ENCODE measurements at places on chromosomes 5 and 9. TPM values are rescaled to one million over a fixed set of nuclear protein-coding genes. Genes with fewer than 3 reads are reported as not detected.

DNA sequence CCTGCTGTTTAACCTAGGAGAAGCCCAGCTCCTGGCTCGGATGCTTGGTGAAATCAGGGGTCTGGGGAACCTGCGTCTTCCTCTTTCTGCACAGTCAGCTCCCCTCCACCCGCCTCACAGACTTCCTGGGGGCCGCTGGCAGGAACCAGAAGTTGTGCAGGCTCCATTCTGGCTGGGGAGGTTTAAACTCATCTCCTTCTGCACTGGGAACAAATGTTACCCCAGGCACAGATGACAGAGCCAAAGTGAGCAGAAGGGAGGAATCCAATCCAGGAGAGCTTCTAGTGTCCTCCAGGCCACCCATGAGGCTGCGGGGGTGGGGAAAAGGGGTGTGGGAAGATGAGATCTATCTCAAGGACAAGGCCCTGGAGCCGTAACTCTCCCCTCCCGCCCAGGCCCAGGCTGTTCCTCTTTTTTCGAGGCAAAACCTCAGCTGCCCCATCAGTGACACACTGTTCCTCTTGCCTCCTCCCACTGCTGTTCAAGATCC, 31.2 kb downstream of the KCNMB1 start:
- DNase-seq, result peak; percentile 50

Gene SPACA9
- 5.5 TPM for total RNA-seq

GRCh38 chr5:157292599-157292998, 26.7 kb downstream of the CYFIP2 start:
- no peak for DNase-seq

GRCh38 chr5:19880859-19881436, 107.1 kb downstream of the CDH18 start:
- no peak for DNase-seq

Gene ORM1
- total RNA-seq, result 0.37 TPM

DNA sequence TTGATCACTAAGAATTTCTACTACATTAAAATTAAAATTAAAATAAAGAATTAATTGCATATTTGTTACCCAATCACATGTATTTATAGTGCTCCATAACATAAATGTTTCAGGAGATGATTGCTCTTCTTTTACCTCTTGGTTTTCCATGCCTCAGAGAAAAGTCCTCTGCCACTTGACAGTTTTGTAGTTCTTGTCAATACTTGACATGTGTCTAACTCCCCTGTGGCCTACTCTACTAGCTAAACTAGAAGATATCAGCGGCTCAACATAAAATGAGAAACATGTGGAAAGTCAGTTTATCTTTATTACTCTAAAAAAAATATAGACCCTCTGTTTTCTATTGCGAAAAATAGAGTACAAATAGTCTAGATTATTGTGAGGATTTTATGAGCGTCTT, 650.6 kb upstream of the NUDT12 start:
- no peak for DNase-seq

Gene GABRA1
- not detected for total RNA-seq

Gene PGM5
- 245 TPM for total RNA-seq

Gene NPR3
- total RNA-seq, result 13.8 TPM

- no peak for DNase-seq
Observed at GRCh38 chr5:167967494-167968177, 323.8 kb upstream of the WWC1 start.

GRCh38 chr5:113266913-113267227, 167.9 kb downstream of the TSSK1B start:
- DNase-seq, result no peak

DNA sequence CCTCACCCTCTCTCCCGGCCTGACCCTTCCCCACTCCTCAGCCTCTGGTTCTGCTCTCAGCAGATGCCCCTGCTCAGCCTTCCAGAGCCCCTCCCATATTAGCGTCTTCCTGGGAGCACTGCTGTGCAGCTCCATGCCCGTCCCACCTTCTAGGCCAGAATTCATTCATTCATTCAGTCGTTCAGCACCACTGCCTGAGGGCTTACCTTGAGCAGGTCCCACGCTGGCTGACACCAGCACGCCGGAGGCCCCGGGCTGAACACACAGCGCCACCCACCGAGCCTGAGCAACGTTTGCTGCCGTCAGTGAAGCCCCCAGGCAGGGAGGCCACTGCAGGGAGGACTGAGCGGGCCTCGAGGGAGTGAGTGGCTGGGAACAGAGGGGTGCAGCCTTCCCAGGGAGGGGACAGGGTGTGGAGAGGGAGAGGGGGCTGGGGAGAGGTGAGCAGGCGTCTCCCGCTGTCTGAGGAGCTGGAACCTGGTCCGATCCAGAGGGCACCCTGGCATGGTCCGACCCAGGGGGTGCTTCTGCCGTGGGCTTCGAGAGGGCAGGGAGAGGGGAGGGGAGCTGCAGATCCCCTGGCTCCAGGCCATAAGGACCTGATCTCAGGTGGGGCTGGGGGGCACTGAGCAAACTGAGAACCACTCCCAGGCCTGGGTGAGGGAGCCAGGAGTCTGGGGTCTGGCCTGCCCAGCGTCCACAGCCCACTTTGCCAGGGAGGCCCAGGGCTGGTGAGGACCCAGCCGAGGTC, 98.8 kb upstream of the RAPGEF1 start:
- DNase-seq, result no peak

DNA sequence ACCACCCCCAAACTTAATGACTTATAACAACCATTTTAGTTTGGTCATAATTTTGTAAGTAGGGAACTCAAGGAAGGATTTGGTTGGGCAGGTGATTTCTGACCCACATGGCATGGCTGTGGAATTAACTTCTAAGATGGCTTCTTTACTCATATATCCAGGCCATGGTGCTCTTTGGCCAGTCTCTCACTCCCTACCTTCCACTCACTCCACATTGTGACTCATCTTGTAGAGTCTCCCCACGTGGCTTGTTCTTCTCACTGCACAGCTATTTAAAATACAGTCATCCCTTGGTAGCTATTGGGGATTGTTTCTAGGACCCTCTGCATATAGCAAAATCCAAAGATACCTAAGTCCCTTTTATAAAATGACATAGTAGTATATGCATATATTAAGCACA, 76.6 kb upstream of the MAST4 start:
- no peak for DNase-seq

DNA sequence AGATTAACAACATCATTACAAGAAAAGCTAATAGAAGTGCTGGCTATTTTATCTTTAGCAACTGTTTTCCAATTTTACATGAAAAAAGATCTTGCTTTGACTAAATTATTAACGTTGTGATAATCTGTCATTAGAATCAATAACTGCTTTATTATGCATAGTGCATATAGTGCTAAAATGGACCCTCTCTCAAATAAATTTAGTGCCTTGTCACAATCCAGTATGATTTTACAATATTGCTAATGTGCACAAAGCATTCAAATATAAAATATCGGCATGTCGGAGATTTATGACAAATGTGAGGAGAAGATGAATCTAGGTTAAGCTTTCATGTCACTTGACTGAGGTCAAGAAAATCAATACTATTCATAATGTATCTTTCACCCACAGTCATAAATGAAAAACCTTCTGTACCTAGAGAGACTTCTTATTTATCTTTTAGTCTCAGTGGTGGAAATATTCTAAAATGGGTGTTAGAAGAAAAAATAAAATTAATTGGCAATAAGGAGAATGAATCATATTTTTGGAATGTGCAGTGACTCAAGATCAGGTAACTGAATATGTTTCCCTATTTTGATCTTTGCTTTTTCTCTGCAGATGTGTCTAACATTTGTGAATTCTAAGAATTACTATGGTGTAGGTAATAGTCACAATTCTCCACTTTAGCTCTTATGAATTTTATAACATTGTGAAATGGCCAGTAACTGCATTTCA, 672.9 kb upstream of the GRAMD2B start:
- DNase-seq, result no peak

DNA sequence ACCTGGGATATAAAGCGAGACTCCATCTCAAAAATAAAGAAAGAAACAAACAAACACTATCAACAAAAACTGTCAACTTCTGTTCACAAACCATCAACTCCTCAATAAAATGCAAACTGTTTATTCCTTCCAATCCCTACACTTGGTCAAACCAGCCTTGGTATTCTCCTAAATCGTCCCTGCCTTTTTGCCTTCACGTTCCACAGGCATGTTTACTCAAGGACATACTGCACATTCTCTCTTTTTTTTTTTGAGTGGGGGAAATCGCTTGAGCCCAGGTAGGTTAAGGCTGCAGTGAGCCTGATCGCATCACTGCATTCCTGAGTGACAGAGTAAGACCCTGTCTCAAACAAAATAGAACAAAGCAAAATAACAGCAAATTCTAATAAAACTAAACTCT, 13.0 kb downstream of the UBAP2 start:
- DNase-seq, result no peak

DNA sequence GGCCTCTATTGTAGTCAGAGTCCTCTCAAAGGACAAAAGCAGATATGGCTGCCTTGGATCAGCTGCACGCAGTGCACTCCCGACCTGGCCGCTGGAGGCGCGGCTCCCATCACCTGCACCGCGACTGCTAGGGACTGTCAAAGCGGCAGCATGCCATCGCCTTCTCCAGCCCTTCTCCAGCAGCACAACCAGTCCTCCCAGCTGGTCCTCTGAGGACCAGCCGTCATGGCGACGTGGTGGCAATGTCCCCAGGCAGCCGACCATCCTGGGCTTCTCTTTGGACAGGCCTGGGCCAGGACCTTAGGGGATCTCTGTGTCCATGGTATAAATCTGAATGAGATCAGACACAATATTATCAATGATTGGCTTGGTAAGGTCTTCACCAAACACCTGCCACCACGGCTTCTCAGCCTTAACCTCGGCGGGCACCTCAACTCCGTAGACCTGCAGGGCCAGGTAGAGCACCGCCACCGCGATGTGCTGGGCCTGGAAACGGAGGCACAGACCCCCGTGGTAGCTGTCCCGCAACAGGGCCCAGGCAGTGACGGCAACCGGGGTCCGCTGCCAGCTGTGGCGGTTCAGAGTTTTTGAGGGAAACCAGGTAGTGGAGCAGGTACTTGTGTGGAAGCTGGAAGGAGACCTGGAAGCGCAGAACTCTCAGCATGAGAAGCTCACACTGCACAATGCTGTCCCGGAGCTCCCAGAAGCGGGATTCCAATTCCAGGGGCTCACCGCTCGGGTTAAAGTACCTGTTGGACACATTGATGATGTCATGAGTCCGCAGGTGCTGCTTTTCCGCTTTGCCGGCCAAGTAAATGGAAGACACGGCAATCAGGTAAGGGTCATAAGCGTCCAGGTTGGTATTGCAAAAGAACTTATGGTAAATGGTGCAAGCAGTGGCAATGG, 8.5 kb downstream of the DUSP1 start:
- DNase-seq, result no peak

Gene NOXA1
- 2.5 TPM for total RNA-seq

DNA sequence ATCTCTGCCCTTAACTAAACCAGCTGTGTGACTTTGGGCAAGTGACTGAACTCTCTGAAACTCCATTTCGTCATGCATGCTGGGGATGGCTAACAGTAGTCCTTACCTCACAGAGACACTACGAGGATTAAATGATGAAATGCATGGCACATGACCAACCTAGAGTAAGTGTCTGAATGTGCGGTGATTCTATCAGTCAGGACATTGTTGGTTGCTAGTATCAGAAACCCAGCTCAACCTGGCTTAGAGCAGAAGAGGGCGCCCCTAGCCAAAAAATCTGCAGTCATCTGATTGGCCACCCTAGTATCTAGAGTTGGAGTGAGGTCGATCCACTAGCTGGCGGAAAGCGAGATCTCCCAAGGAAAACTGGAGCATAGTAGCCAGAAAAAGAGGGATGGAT, 25.2 kb downstream of the NEURL1B start:
- DNase-seq, result no peak

Gene MLANA
- not detected for total RNA-seq

Gene TAF11L5
- total RNA-seq, result not detected

DNA sequence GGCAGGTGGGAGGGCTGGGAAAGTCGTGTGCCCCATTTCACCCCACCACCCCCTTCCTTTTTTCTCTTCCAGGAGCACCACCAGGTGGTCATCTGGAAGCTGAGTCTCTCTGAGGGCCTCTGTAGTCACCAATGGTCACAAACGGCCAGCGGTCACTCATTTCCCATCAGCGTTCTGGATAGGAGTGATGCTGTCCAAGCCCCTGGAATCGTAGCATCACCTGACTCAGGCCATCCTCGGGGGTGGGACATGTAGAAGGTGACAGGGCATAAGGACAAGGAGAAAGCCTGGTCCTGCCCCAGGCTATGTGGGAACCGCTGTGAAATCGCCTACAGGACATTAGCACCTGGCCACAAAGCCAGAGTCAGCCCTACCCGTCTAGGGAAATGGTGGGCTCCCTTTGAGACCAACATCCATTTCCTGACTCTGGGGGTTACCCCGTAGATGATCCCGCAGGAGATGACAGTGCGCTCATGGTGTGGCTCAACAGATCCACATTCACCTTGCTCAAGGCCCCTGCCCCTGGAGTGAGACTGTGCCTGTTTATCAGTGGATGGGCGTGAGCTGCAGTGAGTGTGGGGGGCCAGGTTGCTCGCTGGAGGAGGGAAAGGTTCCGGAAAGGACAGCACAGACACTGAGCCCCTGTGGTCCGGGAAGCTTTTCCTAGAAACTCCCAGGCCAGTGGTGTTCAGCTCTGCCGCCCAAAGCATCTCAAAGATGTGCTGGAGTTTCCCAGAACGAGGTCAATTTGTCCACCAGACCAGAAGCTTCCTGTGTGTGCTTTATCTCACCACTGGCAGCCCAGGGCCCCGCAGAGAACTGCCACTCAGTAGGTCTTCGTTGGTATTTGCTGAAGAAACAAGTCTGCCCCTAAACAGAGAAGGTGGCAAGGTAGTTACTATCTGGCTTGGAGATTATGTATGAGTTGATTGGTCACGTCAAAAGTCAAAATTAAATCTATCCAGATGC, 61.1 kb upstream of the UNC5A start:
- DNase-seq, result no peak
